ENCODE measurements at places on chromosomes 12 and 14.

GRCh38 chr12:8951744-8952143 is 2.3 kb upstream of the M6PR start:
- no peak for DNase-seq

GRCh38 chr12:89882050-89882449 is 173.4 kb upstream of the ATP2B1 start:
- DNase-seq = no peak

DNA sequence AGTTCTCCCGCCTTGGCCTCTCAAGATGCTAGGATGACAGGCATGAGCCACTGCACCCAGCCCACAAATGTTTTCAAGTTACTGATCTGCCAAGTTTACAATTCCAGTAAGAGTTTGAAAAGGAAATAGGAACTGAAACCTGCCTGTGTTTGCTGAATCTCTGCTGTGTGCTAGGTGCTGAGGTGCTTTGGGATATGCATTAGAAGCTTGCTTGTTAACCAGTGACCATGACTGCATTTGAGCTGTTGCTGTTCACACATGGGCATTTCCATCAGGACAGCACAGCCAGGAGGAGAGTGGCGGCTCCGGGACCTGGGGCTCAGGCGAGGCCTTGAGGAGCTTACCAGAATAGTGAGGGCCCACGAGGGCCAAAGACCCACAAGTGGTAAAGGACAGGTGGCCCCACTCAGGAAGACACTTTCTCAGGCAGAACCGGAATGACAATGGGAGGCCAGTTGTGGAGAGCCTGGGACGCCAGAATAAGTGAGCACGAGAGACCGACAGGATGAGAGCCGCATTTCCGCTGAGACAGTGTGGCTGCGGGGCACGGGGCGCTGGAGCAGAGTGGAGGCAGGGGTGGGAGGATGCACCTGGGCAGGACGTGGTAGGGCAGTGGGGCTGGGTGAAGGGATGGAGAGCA is 54.5 kb upstream of the MMP17 start:
- no peak for DNase-seq

DNA sequence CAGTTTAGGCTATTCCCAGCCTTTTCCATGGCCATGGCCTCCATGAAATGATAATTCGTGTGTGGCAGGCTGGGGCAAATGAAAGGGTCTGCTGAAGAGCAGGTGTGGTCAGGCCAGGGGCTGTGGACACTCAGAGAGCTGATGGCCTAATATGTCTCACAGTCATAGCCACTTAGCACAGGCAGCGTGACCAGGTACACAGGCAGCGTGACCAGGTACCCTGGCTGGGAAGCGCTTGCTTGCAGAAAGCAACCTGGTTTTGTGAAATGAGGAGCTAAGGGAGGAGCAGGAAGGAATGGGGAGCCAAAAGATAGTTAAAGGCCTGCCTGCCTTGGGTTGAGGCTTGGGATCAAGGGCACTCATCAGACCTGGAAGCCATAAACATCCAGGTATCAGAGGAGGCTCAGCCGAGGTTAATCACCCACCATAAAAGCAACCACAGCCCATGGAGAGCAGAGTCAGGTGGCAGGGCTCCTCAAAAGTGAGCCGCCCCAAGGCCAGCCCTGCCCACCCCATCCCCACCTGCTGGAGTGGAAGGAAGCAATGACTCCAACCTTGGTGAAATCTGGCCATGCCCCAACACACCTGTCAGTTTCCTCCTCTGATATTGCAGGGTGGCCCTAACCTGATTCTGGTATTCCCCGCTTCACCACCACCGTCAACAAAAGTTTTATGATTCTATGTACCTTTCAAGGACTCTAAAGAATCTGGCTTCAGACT is 8.0 kb upstream of the KRT8 start:
- no peak for DNase-seq

DNA sequence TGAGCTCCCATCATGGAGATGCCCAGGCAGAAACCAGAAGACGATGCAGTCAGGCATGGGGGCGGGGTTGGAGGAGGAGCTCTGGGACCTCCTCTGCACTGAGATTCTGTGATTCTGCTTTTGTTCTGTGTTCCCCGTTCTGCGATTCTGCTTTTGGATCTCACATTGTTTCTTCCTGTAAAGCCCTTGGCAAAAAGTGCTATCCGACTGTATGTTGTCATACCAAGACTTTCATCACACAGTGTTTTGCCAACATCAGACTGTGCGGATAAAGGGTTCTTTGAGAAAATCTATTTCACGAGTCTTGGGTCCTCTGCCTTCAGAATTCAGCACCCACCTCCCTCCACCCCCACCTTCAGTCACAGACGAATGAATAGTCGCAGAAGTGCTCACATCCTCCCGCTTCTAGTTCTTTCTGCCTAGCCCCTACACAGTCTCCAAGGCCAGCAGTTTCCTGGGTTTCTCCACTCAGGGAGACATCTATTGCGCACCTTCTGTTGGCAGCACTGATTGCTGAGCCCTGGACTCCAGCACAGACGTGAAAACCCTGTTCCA is 24.7 kb upstream of the PWP1 start:
- DNase-seq = no peak

GRCh38 chr12:52334185-52334584 is 13.0 kb upstream of the KRT83 start:
- DNase-seq = no peak

DNA sequence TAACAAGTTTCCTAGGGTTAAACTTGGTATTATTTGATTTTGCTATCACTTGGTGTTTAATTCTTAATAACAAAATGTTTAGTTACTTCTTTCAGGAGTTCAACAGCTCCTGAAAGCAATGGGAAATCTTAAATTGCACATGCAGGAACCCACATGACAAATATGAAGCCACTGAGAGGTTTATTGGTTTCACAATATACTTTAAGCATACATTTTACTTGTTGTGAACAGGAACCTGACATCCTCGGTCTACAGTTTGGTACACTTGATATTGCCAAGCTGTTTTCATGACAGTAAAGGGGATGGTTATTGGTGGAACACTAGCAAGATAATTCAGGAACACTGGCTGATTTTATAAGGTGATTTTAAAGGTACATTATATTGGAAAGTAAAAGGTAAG is 46.2 kb downstream of the SLC38A1 start:
- DNase-seq = no peak

- DNase-seq = no peak
Measured at GRCh38 chr12:72699362-72699761, 427.2 kb downstream of the TRHDE start.

- DNase-seq = peak; percentile 53
Measured at GRCh38 chr14:37709419-37710195, 114.2 kb downstream of the TTC6 start.

GRCh38 chr12:68904351-68904962 is 28.5 kb downstream of the CPM start:
- DNase-seq = no peak

GRCh38 chr12:96020314-96021003 is 14.9 kb downstream of the LTA4H start:
- no peak for DNase-seq
